Cardiac fibroblast (primary cell): ENCODE measurements at places on chromosomes 1 and 21.

GRCh38 chr1:234926264-234926558, 202.4 kb downstream of the TOMM20 start:
- DNase-seq = no peak

DNA sequence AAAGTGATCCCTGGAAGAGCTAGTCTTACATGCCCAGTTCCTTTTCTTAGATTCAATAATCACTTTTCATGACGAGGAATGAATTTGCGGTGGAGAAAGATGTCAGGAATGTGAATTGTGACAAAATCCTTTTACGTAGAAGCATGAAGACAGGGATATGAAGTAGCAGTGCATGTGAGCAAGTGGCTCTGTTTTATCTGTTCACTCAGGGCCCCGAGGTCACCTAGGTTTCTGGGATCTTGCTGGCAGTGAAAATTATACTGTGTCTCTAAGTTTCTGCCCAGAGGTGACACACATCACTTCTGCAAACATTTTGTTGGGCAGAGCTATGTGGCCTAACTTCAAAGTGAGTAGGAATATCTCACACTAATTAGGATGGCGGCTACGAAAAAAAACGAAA, 79.3 kb downstream of the USP25 start:
- no peak for DNase-seq

- DNase-seq = no peak
Observed at GRCh38 chr1:155250246-155250632, 5.0 kb downstream of the ENTREP3 start.

DNA sequence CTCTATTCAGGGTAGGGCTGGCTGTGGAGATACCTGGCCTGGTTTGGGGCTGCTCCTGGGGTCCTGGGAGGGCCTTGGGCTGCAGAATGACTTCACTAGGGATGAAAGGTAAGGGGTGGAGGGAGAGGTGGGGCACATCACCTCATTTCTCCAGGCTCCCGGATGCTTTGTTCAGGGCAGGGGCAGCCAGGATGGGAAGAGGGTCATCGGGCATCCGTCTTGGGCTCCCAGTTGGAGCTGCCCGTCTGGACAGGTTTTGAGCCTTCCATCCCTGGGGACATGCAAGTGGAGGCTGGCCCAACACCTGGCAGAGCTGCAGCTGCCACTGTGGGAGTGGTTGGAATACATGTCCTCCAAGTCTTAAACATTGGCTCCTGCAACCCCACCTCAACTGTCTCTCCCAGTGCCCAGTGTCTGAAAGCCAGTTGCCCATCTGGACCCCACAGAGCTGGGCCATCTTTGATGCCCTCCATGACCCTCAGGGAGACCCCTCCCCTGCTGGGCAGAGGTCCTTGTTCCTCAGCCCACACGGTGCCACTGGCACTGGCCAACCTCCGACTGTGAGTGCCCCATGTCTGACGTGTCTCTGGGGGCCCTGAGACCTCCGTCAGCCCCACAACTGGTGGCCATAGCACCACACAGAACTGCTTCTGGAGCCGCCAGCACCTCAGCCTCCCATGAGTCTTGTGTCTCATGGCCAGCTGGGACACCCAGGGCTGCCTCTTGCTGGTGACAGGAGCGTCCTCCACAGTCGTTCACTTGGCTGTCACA, 52.8 kb downstream of the TRIM11 start:
- DNase-seq = no peak

DNA sequence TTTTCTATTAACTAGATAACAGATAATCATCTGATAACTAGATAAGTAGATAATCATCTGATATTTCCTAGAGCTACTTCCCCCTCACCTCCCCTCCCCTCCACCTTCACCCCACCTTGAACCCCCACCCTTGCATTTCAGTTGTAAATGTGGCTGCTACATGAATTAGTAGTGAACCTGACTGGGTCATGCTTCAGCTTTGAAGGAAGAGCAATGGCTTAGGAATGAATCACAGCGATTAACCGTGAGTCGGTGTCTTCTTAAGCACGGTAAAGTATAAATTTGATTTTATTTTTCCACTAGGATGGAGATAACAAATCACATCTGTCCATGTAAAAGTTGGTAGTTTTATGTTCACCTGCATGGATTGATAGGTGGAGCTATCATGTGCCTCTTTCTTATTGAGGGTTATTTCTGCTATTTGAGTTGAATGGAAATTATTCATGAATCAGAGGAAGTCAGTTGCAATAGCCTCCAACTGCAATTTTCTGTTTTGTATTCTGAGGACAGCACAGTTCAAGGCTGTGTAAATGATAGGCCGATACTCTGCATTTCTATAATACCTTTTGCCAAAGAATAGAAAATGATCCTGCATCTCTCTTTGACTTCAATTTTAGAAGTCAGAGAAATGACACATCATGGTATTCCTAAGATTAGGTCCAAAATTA, 235.0 kb downstream of the PTGER3 start:
- no peak for DNase-seq

GRCh38 chr1:40987439-40988276, 8.2 kb downstream of the CTPS1 start:
- no peak for DNase-seq

- no peak for DNase-seq
Observed at GRCh38 chr1:160971618-160972056, 17.0 kb upstream of the ITLN2 start.

DNA sequence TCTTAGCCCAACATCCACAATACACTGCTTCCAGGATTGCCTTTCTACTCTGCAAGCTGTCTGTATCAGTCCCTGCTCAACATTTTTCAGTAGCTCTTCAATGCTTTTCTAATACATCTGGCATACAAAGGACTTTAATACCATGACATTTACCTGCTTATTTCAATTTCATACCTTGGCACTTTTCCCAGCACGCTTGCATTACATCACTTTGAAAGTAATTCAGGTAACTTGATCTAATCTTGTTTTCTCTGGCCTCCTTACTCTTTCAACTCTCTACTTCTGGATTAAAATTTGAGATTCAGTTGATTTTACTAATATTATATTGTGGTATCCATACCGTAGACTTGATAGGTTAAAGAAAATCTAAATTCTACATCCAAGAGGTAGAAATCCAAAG, 103.0 kb downstream of the PTGS2 start:
- DNase-seq = no peak

DNA sequence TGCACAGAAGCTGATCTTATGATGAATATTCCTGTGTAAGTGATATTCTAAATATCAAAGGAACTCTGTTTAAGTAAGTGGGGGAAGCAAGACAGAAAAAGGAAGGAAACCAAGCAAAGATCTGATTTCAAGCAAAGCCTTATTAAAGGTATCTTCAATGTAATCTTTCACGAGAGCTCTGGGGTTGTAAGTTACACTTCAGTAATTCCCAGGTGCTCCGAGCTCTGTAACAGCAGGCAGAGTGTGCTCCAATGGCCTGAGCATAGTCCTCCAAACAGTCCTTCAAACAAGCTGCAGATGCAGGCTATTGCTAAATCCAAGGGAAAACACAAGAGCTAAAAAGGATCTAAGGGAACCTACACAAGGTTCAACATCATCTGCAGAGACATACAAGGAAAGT, 949.7 kb upstream of the TMPRSS15 start:
- DNase-seq = no peak

DNA sequence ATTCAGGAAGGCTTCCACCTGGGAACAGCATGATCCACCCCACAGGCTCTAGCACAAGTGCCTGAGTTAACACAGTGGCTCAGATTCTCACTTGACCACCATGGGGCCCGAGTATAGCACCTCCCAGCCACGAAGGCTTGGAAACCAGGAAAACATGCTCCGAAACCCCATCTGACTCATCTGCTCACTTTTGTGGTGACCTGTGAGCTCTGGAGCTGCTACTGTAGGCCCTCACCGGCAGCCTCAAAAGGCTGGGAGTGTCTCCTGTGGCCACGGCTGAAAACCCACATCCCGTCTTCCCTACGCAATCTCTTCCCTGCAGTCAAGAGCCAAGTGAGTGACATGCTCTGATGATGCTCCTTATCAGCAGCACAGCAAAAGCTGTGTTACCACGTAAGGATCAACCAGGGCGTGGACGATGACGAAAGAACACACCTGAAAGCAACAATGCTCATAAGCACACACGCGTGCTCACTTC, 81.4 kb downstream of the TGFBR3 start:
- peak; percentile 41 for DNase-seq

DNA sequence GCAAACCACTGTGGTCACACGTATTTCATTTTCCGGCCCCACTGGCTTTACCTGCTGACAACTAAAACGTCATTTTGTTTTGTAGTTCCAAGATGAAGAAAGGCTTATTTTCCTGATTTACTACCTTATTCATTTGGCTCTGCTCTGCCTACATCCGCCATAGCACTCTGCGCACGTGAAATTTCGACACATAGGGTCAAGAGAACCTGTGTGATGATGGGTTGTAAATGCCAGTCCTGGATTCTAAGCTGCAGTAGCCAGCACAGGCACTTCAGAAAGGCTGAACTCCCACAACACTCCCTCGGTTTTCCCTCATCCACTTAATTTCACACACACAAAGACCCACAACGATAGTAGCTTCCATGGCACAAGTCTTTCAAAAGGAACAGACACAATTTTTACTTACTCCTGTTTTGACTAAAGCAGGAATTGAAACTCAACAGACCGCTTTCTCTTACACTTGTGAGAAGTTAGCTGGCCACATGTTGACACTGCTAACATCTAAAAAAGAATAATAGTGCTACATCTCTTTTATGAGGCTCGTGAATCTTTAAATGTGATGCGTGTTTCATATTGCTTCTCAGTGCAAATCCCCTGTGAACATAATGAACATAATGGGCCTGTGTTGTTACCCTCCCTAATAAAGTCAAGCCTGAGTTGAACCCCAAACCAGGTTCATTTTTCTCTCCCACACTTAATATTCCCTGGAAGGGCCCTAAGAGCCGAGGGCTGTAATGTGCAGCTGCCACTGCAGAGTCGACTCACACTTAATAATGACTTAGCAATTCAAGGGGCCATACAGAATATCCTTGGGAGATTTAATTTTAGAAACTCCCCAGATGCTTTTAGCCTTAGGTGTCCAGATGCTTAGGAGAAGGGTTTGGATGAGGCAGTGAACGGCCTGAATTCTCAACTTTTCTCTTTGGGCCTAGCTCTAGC, 1.5 kb upstream of the RUNX1 start:
- no peak for DNase-seq

GRCh38 chr1:172252958-172253357, 167.5 kb upstream of the C1orf105 start:
- DNase-seq = no peak

- DNase-seq = peak; percentile 33
Observed at GRCh38 chr1:55234016-55234415, 18.9 kb upstream of the USP24 start.

DNA sequence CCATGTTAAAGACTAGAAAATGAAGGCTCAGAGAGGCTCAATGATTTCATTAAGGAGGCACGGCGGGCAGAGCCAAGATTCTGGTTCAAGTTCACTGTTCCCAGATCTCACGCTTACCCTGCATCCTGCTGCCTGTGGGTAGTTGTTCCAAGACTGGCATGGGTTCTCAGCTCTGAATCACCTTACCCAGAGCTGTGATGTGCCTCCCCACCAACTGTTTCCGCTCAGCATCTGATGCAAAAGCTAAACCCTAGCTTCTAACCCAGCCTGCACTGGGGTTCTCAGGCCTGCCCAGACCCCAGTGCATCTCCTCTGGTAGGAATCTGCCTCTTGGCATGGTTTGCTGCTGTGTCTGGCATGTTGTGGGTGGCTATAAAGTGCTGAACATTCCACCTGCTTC, 11.8 kb downstream of the TNR start:
- no peak for DNase-seq

- DNase-seq = peak; percentile 74
Observed at GRCh38 chr1:243842978-243843511, 7.0 kb downstream of the AKT3 start.

DNA sequence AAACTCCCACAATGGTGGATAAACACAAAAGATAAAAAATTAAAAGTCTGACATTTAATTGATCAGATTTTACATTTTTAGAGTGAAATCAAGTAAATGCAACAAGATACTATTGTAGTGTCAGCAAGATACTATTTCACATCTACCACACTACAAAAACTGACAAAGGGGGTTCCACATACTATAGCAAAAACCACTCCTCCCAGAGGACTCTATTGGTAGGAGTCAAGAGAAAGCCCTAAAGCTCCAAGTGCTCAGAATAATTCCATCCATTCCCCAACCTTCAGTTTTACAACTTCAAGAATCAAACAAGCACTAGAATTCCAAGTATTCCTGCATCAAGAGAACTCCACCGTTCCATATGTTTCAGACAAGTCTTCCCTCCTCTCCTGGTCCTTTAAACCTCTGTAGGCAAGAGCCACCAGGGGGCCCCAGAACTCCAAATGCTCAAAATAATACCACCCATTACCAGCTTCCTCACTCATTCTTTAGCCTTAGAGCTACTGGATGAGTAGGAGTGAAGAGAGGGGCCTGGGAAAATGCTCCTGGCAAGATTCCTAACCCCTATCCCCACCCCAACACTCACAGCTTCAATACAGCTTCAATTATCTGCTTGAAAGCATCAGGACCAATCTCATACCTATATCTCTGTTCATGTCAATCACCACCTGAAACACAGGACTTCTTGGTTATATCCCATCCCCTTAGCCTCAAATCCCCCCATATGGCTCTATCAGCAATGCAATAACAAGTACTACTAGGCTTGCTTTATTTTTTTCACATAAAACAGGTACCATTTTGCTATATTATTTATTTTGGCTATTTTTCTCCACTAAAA, 9.9 kb downstream of the TOR1AIP2 start:
- DNase-seq = peak; percentile 70
